ENCODE measurements at places on chromosomes 4 and X.

DNA sequence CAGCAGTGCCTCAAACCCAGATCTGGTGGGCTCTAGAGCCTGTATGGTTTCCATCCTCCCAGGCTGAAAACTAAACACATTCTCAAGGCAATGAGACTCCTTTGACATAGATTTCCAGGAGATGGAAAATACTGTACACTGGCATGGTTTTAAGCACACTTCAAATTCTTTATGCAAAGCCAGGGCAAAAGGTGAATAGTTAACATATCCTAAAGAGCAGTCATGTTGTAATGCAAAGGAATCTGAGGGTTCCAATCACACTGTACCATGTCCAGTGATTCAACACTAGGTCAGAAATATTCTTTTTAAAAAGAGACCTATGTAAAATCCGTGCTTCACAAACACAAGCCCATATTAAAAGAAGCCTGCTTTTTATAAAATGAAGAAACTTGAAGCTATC lies 195.3 kb downstream of the QDPR start:
- no peak for DNase-seq

- DNase-seq = no peak
Measured at GRCh38 chr4:111836601-111837000, 308.7 kb upstream of the FAM241A start.

- no peak for DNase-seq
Measured at GRCh38 chrX:40227125-40227524, 129.4 kb upstream of the BCOR start.

DNA sequence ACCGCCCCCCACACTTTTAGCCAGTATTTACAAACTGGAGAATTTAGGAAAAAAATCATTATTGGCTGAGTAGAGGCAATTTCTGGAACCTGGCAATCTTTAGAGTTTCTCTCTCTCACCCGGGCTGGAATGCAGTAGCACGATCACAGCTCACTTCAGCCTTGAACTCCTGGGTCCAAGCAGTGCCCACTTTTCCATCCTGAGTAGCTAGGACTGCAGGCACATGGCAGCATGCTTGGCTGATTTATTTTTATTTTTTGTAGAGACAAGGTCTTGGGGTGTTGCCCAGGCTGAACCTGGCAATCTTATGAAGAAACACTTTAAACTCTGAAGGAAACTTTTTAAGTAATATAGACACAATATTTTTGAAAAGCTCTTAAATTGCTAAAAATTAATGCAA lies 120.1 kb downstream of the AFF1 start:
- DNase-seq = no peak

DNA sequence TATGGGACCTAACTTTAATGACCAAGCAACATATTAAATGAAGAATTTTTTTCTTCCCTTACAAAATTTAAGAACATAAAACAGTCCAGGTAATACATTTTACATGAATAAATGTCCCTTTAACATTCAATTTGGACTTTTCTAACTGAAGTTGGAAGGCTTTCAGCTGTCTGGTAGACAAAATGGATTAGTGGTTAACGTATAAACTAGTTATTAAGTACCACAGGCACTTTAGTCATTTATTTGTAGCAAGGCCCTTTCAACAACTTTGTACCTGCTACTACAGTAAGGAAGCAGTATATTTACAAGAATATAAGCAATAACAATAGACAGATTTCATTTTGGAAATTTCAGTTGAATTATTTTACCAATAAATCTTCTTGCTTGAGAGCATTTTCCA lies 152.5 kb upstream of the TENT5D start:
- DNase-seq = no peak

DNA sequence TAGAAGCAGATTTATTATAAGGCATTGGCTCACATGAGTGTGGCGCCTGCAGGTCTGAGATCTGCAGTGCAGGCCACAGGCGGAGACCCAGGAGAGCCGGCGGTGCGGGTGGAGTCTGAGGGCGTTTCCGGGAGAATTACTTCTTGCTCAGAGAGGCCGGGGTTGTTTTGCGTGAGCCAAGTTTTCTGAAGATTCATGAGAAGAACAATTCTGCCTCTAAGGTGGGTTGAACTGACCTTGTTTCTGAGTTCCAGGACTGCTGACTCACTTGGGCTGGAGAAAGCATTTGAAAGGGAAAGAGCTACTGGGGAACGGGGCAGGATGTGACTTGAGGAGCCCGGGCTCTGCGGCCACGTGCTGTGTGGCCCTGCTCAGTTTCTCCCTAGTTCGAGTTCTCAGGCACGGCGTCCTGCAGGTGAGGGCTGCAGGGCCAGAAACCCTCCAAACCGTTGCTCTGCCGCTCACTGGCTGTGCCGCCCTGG lies 36.7 kb upstream of the SORCS2 start:
- DNase-seq = no peak

- DNase-seq = peak; percentile 60
Measured at GRCh38 chrX:134999469-134999868, 8.7 kb downstream of the SMIM10 start.

GRCh38 chr4:177718514-177718913 lies 276.3 kb upstream of the AGA start:
- no peak for DNase-seq

DNA sequence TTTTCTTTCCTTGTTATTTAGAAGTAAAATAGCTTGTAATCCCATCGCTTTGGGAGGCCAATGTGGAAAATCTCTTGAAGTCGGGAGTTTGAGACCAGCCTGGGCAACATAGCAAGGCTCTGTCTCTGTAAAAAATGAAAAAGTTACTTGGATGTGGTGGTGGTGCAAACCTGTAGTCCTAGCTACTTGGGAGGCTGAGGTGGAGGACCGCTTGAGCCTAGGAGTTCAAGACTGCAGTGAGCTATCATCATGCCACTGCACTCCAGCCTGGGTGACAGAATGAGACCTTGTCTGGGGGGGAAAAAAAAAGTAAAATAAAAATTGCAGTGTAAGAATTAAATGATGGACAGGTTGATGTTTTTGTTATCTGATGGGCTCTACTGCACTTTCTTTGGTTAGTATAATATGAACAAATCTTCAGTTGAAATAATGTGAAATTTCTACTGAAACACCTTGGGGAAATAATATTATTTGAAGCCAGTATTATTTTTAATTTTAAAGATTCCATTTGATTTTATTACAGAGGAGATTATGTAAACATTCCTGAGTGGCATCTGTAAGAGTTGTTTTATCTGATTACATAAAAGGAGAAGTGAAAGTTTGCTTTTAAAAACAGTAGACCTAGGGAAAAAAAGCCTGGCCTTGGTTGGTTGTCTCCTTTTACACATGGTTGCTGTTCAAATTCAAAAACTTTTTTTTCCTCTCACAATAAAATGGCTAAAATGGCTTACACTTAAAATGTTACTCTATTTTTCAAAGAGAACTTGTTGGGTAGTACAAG lies 10.5 kb upstream of the NDUFC1 start:
- no peak for DNase-seq

DNA sequence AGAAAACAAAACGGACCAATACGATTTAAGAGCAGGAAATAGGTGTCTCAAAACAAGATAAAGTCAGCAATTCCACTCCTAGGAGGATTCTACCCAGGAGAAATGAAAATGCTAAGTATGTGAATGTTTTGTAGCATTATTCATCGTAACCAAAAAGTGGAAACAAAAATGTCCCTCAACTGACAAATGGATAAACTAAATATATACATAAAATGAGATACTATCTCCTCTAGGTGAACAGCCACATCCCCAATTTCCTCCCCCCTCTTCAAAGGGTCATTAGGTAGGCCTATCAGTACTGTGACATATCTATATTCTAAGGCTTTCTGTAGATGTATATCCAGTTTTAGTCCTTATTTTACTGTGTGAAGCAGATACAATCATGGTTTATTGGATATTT lies 18.0 kb downstream of the DDX3X start:
- no peak for DNase-seq

GRCh38 chr4:66577922-66578321 lies 907.6 kb upstream of the EPHA5 start:
- no peak for DNase-seq

DNA sequence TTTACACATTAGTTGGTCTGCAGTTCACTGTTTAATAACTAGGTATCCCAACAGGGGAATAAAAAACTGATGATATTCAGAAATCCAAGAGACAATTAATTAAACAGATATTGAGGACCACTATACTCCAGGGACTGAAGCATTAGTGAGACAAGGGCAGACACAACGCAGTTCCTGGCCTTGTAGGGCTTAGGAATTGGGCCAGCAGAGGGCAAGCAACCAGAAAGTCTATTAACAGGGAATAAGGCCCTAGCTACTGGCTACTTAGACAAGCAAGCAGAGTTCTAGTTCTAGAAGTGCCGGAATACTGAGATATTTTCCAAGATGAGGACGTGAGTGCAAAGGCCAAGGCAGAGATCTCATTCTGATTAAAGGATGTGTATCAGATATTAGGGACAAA lies 58.6 kb upstream of the ADGRA3 start:
- DNase-seq = no peak

DNA sequence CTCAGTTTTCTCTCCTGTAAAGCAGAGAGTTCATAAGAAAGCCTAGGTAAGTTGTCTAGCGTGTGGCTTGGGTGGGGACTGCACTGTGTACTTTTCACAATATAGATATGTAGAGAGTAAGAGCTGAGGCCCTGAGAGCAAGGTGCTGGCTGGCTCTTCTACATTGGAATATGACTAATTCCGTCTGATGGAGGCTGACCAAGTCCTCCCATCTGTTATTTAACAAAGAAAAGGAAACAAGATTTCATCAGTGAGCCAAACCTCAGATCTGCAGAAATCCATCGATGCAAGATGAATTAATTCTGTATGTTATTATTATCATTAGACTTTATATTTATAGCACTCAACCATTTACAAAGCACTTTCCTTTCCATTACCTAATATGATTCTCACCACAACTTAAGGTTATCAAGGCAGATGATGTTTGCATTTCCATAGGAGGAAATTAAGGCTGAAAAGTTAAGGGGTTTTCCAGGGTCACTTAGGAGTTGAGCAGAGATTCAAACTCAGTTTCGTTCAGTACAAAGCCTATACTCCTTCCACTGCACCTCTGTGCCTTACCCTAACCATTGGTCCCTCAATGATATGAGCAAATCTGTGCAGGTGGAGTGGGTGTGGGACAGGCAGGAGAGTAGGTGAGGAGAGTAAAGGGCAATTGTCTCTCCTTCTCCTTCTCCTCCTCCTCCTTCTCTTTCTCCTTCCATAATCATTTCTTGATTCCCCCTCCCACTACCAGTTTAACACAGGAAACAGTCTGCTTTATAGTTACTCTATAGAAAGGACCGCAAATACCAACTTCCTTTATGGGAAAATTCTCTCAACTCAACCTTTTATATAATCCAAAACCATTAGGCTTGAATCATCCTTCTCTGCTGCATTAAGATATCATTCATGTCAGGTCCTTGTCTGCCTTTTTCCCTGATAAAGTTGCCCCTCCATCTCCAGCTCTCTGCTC lies 27.6 kb upstream of the SRD5A3 start:
- DNase-seq = no peak

DNA sequence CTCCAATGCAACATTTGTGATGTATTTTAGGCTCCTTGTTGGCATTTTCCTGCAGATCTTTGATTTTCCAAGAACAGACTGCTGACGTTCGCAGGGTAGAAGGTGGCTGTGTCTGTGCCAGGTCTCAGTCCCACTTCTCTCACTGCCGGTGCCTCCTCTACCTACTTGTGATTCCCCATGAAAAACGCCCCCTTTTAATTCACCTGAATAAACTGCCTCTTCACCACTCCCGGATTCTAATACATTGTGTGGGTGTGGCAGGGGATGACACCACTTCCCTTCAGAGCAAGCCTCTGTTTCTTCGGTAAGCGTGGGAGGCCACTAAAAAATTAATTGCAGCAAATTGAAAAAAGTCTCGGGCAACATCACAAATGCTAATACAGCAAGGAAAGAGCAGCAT lies 96.1 kb upstream of the FAM9B start:
- no peak for DNase-seq

DNA sequence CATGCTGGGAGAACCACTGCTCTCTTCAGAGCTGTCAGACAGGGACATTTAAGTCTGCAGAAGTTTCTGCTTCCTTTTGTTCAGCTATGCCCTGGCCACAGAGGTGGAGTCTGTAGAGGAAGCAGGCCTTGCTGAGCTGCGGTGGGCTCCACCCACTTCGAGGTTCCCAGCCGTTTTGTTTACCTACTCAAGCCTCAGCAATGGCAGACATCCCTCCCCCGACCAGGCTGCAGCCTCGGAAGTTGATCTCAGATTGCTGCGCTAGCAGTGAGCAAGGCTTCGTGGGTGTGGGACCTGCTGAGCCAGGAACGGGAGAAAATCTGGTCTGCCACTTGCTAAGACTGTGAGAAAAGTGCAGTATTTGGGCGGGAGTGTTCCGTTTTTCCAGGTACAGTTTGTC lies 118.9 kb downstream of the SLC10A6 start:
- no peak for DNase-seq

DNA sequence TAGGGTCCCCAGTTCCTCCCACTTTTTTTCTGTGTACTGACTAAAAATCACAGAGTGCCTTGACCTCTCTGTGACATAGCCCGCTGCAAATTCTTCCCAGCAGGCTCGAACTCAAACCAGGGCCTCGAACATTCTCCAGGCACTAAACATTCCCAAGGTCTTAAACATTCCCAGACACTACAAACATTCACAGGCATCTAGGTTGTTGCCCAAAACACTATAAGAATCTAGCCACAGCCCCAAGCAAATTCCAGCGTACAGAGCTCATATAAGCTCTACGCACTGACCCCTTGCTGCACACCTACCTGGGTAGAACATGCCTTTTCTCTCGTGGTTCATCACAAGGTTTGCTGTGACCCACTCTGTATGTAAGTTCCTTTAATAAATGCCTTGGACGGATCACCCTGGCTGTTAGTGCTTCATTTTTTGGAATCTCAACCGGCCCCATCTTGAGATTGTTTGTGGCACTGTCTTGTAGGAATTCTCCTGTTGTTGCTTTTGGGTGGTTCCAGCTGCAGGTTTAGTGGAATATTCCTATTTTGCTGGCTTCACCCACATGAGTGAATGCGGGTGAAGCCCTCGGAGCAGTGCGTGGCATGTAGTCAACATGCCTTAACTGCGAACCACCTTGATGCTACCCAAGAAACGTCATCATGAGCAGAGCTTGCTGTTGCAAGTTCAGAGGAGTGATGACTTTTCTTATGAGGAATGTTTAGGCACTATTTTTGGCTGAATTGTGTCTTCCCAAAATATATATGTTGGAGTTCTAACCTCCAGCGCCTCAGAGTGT lies 230.0 kb downstream of the HS3ST1 start:
- DNase-seq = no peak

GRCh38 chrX:122816288-122816687 lies 367.8 kb upstream of the GRIA3 start:
- DNase-seq = no peak

- DNase-seq = no peak
Measured at GRCh38 chrX:31154946-31155345, 83.1 kb upstream of the FTHL17 start.

- DNase-seq = no peak
Measured at GRCh38 chr4:106195435-106195950, 120.5 kb downstream of the TBCK start.

GRCh38 chr4:10020106-10020505 lies 1.2 kb downstream of the SLC2A9 start:
- no peak for DNase-seq

- no peak for DNase-seq
Measured at GRCh38 chrX:14843666-14844065, 29.2 kb downstream of the FANCB start.

GRCh38 chr4:176837169-176837895 lies 44.6 kb upstream of the VEGFC start:
- DNase-seq = peak; percentile 54

GRCh38 chr4:186651181-186651603 lies 72.5 kb downstream of the FAT1 start:
- DNase-seq = no peak

- DNase-seq = no peak
Measured at GRCh38 chr4:122636697-122637096, 15.8 kb upstream of the IL21 start.

Data from LHCN-M2 (cell line).